GM18507 (cell line): ENCODE measurements at places on chromosomes 7 and 10.

DNA sequence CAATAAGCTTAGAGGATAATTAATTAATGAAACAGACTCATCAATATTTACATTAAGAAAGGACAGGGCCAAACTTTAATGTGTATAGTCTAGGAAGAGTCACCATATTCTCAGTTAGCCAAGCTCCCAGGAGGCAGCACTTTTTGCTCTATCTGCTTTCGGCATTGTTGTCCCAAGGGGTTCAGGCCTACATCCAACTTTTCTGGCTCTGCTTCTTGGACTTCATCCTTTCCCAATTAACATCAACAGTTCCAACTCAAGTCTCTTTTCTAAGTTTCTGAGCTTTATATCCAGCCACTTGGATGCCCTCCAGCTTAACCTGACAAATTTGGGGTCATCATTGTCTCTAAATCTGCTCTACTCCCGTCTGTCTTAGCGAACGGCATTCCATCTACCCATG lies 42.8 kb downstream of the GLI3 start:
- no peak for DNase-seq

DNA sequence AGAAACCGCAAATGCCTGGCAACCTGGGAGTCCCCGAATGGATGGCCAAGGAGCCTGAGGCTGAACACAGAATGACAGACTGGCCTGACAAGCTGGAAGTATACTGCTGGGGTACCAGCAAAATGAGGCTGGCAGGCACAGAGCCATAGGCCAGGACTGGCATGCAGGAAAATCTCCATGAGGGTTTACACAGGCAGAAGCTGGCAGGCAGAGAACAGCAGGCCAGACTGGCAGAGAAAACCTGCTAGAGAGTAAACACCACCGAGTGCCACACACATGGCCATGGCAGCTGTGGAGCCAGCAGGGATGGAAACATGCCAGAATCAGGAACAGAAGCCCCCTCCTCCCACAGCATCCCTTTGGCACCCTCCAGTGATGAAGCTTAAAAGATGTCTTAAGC lies 63.4 kb downstream of the CRPPA start:
- DNase-seq = no peak

DNA sequence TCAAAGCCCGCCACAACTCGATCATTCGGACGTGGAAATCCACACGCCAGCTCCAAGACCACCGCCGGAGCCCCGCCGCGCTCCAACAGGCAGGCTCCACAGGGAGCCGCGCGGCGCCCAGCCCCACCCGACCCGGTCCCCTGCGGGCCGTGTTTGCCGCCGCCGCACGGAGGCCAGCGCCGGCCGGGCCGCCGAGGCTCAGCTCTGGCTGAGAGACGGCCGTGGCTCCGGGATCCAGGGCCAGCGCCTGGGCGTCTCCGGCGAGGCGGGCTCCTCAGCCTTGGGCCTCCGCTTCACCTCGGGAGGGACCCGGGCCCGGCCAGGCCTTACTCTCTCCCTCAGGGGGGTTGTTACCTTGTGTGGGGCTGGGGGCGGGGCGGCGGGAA lies 333 bp downstream of the SMNDC1 start:
- no peak for DNase-seq

DNA sequence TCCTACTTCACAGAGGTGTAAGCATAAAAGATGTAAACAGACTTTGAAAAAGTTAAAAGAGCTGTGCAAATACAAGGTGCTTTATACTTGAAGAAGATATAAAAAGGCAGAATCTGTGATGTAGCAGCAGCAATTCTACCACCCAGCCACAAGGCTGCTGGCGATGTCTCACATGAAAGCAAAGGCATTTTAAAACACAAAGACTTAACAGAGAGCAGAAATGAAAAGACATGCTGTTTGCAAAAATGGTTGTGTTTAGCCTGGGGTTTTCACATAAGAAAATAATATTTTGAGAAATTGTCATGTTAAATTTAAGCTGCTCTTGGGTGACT lies 85.5 kb upstream of the ZNF800 start:
- no peak for DNase-seq

GRCh38 chr10:28986856-28987255 lies 302.0 kb upstream of the LYZL1 start:
- no peak for DNase-seq

- DNase-seq = no peak
Observed at GRCh38 chr10:128091636-128092210, 34.5 kb downstream of the MKI67 start.

DNA sequence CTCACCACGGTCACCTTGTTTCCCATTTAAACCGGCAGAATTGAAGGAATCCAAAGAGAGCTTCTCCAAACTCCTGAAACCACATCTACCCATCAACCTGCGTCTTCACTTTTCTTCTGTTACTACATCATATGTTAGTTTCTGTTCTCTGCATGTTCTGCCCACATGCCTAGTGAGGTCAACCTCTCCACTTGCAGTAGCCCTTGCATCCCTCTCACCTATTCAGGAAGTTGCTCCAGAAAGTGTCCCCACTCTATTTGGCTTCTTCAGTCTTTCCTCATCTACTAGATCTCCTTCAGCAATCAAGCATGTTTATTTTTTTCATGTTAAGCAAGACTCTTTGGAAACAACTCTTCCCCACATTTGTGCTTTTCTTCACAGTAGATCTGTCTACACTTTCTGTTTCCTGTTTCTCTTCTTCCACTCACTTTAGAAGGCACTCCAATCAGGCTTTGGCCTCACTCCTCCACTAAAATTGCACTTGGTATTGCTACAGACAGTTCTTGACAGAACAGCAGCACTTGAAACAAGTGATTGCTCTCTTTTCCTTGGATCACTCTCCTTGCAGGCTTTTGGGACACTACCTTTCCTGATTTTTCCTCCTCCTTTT lies 7.5 kb downstream of the SAMD9L start:
- DNase-seq = no peak

DNA sequence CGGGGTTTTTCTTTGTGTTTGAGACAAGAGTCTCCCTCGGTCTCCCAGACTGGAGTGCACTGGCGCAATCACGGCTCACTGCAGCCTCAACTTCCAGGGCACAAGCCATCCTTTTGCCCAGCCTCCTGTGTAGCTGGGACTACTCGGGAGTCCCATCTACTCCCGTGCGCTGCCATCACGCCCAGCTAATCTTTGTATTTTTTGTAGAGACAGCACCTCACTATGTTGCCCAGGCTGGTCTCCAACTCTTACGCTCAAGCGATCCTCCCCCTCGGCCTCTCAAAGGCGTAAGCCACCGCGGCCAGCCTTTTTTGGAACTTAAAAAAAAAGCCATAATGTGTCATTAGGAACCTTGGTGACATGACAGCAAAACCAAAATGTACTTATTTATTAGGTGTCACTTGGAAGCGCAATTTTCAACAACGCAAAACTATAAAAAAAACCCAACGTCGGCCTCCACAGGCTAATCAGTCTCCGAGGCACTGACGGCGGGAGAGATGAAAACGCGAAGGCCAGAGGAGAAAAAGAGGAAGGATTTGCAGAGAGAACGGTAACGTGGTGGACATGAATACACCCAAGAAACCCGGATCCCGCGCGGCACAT lies 911 bp upstream of the HNRNPH3 start:
- DNase-seq = no peak

DNA sequence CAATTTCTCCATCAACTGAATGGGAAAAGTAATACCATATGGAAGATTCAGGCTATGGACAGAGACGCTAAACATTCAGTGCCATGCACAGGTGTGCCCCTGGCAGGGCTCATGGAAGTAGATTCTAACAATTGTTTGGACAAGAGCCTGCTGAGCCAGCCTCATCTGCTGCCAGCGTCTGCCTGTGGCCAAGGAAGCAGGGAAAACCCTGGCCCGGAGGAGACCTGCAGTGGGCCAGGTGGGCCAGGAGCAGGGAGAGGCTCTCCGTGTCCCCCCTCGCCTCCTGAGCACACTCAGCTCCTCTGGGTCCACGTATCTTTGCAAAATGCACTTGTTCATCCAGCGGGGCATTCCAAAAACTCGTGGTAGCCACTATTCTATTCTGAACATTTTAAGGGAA lies 130.1 kb downstream of the TCERG1L start:
- DNase-seq = no peak
